ENCODE measurements at places on chromosomes 12 and 14.

DNA sequence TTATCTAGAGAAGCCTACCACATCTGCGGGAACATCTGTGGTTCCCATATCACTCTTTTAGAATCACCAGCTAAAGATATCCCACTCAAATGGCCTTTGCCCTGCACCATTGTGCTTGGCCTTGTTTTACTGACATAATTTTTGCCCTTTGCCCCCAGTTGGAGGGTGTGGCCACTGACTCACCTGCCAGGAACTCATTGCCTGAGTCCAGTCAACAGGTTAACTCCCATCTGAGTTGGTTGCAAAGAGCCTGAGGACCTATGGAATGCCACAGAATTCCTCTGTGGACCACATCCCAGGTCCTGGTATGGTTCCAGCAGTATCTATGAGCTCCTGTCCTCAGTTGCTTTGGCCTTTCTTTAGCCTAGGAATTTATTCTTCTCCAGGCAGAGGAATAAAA lies 55.7 kb upstream of the PTGR2 start:
- no peak for DNase-seq

GRCh38 chr14:28652782-28653181 lies 113.8 kb upstream of the FOXG1 start:
- DNase-seq: no peak

DNA sequence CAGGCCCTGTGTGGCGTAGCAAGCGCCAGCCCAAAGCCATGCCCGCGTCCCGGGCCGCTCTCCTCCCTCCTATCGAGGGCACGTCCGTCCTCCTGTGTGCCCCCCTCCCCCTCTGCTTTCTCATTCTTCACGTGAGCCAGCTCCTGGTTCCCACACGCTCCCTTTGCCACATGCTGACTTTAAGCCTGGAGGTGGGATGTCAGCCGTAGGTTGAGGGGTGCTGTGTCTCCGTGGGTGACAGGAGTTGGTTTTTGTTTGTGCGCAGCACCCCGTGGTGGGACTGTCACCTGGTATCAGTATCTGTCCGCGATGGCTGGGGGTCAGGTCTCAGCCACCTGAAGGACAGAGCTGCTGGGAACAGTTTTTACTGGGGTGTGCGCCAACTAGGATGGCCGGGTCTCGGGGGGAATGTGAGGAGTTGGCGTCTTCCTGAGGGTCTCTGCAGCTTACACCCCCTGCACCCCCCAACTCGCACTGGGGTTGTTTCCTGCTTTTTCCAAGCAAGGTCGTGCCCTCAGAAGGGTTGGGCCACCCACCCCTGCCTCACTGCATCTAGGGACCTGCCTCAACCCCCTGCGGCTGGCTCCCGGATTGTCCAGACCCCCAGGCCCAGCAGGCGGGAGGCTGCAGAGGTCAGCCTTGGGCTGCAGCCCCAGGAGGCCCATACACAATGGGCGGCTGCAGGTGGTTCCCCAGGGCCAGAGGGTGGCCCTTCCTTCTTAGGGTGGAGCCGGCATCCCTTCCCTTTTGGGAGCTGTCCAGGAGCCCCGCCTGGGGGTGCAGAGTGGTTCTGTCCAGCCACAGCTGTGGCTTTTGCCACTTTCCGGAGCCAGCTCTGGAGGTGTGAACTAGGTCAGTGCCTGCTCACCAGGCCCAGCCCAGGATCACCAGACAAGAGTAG lies 7.3 kb downstream of the ULK1 start:
- no peak for DNase-seq

GRCh38 chr14:68233101-68233784 lies 413.7 kb downstream of the RAD51B start:
- DNase-seq: no peak

- DNase-seq: no peak
These were observed 98.3 kb upstream of the ESRRB start for GRCh38 chr14:76277586-76278130.

DNA sequence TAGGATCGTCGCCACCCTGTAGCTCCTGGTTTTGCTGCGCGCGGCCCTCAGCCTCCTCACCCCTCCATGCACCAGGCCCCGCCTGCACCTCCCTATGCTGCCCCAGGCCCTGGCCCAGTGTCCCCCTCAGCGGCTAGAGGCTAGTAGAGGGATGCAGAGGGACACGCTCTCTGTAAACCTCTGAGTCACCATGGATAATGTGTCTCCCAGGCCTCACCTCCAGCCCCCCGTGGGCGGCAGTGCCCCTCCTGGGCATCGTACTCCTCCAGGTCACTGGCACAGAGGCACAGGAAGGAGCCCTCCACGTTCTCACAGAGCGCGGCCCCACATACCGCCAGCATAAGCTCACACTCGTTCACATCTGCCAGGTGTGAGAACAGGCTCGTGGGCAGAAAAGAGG lies 12.3 kb downstream of the ISCA2 start:
- no peak for DNase-seq

GRCh38 chr12:21675641-21676040 lies 18.0 kb upstream of the LDHB start:
- no peak for DNase-seq

DNA sequence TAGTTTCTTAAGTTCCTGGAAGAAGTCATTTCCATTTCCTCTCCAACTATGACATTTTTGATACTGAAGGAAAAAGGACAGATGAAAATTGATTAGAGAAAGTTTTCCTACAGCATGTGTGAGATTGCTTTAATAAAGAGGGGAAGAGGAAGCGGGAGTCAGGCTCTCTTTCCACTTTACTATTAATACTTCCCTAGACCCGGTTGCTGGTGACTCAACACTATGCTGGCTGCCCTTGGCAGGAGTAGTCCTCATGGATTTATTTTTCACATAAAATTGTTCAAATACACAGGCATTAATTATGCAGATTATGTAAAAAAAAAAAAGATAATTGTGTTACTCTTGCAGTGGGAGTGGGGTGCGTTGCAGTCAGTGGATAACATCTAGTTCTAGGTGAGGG lies 293.4 kb downstream of the EGLN3 start:
- DNase-seq: no peak

DNA sequence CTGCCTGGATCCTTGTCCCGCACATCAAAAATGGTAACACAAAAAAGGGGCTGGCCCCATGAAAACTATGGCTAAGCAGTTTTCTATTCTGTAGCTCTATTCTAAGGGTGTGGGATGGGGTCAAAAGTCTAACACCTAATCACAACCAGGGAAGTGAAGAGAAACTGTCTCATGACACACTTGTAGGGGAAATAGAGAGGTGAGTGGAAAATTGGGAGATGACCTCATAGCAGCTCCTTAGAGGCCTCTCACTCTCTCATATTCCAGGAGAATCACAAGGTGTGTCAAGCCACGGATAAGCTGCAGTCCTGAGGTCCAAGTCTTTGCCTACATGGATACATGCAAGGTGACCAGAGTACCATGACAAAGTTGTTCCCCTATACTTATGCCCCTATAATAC lies 10.7 kb downstream of the KLHL28 start:
- no peak for DNase-seq

- peak; percentile 46 for DNase-seq
These were observed 606 bp downstream of the TNFAIP2 start for GRCh38 chr14:103123634-103124500.

DNA sequence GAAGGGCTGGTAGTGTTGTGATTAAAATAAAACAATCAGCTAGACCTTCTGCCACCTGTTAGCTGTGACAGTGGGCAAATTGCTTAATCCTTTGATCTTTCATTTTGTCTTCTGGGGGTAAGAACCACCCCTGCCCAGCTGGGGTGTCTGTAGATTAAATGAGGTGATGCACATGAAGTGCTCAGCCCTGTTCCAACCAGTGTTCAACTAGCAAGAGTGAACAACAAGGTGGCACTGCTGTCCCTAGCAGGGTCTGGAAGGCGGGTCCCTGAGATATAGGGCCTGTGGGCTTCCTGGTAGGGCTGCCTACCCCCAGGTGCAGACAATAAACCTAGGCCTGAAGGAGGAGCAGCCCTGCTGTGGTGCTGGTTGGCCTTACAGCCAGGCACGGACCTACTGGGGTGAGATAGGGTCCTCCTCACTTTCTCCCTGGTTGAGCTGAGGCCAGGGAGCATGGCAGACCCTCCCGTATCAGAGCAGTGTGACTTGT lies 60.6 kb downstream of the ARL6IP4 start:
- DNase-seq: no peak

DNA sequence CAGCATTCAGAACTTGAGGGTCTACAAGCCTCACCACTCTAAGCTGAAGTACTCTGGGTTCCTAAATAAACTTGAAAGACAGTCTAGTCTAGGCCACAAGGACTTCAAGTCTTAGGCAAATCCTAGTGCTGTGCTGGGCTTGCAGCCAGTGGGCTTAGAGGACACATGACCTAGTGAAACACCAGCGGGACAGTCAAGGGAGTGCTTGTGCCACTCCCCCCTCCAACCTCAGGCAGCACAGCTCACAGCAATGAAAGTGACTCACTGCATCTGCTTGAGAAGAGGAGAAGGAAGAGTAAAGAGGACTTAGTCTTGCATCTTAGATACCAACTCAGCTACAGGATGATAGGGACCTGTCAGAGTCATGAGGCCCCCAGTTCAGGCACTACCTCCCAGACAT lies 438.1 kb downstream of the IPO8 start:
- DNase-seq: no peak

DNA sequence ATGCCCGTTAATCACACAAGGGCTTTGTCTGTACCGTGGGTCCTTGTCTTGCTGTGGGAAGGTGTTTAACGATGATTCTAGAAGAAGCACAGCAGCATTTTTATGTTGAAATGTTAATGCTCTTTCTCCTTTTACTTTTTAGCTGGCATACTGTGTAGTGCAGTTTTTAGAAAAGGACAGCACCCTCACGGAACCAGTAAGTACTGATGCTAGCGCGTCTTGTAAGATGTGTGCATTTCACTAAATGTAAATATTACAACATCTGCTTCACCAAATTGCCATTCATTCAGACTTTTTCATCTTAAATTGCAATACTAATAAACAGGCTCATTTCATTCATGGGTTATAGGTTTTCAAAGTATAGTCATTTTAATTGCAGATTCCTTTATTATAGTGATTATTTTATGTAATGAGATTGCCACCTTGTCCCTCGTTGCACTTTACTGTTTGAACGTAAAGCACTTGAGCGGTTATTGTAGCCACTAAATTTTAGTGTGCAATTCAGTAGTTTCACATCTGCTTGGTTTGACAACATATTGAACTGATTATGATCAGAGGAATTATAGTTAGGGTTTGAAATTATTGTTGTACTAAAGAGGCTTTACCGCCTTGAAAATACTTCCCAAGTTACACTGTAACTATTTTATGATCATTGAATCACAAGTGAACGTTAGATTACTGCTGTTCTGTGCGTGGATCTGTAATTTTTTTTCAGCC lies 69.8 kb upstream of the DYNC1H1 start:
- no peak for DNase-seq

DNA sequence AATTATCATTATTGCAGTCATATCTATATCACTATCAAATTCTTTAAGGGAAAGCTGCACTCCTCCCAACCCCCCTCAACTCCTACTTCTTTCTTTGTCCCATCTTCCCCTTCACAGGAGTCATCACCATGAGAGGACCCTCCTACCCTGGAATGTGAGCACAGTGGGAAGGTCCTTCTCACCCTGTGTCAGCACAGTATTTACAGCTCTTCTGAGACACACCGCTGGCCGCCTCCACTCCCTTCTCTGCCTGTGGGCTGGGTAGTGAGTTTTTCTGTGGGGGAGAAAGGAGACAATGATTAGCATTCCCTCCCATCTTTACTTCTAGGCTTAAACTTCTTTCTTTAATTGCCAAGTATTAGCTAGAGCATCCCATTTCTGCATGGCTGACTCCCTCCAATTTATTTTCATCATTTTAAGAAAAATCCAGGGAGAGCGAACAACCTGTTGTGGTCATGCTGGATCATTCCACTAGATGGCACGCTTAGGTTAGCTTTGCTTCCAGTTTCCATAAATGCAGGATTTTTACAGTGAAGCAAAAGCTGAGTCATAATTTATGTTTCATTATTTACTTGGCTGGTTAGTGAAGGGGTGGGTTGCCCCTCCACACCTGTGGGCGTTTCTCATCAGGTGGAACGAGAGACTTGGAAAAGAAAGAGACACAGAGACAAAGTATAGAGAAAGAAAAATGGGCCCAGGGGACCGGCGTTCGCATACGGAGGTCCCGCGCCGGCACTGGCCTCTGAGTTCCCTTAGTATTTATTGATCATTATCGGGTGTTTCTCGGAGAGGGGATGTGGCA lies 188.5 kb downstream of the ALX1 start:
- DNase-seq: peak; percentile 61

DNA sequence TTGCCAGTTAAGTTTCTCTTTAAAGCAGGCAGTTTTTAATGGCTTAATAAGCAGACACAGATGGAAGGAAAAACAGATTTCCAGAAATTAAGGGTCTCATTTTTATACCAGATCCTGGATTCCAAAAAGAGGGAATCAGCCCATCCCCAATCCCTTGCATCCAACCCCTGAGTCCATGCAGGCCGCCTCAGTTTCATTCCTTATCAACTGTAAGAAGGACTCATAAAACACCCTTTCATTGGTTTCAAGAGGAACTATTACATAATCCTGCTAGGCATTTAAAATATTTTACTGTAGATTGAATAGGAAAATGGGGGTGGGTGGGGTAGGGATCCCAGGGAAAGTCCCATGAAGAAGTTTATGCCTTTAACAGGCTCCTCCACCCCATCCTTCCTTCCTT lies 9.4 kb downstream of the CCDC184 start:
- DNase-seq: no peak

DNA sequence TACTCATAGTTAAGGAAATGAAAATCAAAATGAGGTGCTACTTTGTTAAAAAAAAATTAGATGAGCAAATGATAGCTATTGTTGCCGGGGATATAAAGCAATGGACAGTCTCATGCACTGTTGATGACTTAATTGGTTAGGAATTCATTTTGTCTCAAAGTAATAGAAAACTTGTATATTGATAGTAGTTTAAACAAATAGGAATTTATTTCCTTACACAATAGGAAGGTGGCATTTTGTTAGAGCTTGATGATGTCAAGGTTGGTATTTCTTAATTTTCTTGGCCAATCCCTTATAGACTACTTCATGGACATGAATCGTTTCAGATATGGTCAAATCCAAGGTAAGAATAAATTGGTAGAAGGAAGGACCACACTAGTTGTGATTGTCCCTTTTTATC lies 7.8 kb downstream of the PRPF39 start:
- DNase-seq: no peak

GRCh38 chr12:2548081-2548480 lies 246.7 kb upstream of the FKBP4 start:
- no peak for DNase-seq

DNA sequence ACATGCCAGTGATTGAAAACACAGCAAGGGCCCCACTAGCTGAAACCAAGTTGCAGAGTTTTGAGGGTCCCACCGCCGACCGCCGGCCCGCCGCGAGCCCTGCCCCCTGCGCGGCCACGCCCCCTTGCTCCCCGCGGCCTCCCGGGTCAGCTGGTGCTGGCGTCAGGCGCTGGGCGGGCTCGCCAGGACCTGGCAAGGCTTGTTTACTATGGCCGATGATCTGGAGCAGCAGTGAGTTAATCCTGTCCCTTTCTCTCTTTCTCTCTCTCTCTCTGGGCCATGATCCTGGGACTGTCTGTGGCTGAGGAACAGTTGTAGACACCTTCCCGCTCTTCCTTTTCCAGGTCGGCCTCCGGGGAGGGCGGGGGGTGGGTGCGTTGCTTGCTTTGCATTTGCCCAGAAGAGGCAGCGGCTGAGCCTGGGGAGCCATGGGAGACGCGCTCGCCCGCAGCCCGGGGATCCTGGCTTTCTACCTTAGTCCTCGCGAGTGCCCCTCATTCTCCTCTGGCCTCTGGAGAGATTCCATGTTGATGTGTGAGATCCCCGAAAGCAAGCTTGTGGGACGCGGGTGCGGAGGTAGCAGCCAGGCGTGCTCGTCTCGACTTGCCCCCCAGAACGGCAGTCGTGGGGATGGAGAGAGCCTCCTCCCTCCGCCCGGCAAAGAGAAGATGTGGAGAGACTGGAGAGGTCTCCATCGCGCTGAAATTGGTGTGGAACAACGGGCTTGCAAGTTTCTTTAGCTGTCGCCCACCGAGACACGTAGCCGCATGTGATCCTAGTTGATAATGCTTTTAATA lies at the start of gene ABHD4:
Gene ABHD4, plus strand, starts transcription at position 202 of the 797 bp plus-strand sequence. Its CDS starts 7 bp downstream, at position 209.
- DNase-seq: peak; percentile 43
